ENCODE measurements at places on chromosomes 7 and 10. TPM values are rescaled to one million over a fixed set of nuclear protein-coding genes. Genes with fewer than 3 reads are reported as not detected.
A peak's percentile ranks its signal among the peaks of the same experiment; 100 is the strongest.

The AKR1B1 gene
- total RNA-seq: 44.6 TPM

The HOXA10 gene
- 0.35 TPM for total RNA-seq

GRCh38 chr7:99011341-99011705 is 132.6 kb downstream of the SMURF1 start:
- DNase-seq: no peak
- H3K4me1 ChIP-seq: no peaks in the 10 kb centered on the region
- no peak overlapping the region for H3K27ac ChIP-seq
- no peaks in the 10 kb centered on the region for H3K27me3 ChIP-seq
- H3K4me3 ChIP-seq: no peak overlapping the region

DNA sequence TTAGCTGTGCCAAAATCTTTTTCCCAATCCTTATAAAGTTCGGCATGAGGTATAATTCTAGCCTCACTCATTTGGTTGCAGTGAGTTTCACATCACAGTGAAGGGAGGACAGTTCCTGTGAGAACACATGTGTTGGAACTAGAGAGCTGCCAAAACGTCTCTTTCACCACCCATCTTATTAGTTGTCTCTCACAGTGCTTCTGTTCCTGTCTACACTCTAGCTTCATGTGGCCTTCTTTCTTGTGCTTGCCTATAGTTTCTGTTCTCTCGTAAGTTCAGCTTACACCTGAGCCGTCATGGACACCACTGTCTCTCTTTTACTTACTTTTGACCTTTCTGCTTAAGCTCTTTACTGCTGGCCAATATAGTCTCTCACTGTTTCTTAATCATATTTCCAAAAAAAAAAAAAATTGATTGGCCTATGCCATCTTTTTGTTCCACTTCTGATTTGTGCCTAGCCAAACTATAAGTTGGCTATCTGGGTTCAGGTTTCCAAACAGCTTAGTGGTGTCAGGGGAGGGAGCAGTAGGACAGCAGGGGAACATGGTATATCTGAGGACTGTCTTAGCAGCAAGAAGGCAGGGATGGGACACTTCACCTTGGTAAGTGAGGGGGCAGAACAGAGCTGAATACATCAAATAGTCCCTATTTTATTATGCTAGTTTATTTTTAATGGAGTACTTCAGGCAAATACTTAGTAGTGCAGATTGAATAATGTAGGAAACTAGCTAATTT is 38.0 kb downstream of the ZNRF2 start:
- DNase-seq: peak; percentile 53
- H3K4me1 ChIP-seq: peaks cover 69% of the 10 kb centered on the region
- H3K4me3 ChIP-seq: peak overlapping the region; percentile 86
- peak overlapping the region; percentile 87 for H3K27ac ChIP-seq
- peaks cover 6% of the 10 kb centered on the region for H3K36me3 ChIP-seq
- no peaks in the 10 kb centered on the region for H3K27me3 ChIP-seq

GRCh38 chr10:28305553-28305952 is 2.7 kb upstream of the MPP7 start:
- no peak for DNase-seq
- H3K4me1 ChIP-seq: peaks cover 18% of the 10 kb centered on the region
- no peaks in the 10 kb centered on the region for H3K36me3 ChIP-seq
- H3K27me3 ChIP-seq: peaks cover 11% of the 10 kb centered on the region

The BET1 gene
- 11.4 TPM for total RNA-seq

DNA sequence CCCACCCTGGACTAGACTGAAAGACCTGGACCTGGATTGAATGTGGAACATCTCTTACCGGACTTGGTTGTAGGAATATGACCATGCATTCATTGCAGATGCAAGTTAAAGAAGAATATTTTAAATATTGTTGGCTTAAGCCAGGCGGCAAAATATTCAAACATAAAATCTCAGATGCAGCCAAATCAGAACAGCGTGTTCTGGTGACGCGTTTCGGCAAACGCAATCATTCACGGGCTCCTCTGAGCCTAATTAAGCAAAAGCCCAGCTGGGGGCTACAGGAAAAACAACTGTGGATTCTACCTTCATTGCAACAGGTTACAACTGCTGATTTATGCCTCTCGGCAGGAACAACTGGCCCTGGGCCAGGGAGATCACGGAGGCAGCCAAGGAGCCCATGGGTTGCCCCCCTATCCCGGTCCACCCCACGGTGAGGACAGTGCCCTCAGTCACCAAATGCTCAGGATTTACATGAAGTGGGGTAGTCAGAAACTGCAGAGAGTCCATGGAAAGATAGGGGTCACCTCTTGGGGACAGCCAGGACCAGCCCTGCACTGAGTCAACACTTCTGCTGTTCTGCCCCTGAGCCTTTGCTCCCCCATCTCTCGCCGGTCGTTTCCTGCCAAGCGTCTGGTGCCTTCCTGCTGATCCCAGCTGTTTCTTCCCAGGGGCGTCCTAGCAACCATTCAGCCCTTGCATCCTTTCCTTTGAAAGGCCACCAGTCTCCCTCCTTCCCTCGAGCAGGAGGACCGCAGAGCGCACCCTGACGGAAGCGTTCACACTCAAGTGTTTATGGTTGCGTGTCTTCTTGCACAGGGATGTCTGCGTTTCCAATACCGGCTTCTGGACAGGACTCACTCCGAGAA is 64.4 kb upstream of the SFMBT2 start:
- no peak for DNase-seq
- no peaks in the 10 kb centered on the region for H3K27me3 ChIP-seq
- H3K4me3 ChIP-seq: no peak overlapping the region
- peaks cover 40% of the 10 kb centered on the region for H3K4me1 ChIP-seq
- H3K27ac ChIP-seq: no peak overlapping the region

DNA sequence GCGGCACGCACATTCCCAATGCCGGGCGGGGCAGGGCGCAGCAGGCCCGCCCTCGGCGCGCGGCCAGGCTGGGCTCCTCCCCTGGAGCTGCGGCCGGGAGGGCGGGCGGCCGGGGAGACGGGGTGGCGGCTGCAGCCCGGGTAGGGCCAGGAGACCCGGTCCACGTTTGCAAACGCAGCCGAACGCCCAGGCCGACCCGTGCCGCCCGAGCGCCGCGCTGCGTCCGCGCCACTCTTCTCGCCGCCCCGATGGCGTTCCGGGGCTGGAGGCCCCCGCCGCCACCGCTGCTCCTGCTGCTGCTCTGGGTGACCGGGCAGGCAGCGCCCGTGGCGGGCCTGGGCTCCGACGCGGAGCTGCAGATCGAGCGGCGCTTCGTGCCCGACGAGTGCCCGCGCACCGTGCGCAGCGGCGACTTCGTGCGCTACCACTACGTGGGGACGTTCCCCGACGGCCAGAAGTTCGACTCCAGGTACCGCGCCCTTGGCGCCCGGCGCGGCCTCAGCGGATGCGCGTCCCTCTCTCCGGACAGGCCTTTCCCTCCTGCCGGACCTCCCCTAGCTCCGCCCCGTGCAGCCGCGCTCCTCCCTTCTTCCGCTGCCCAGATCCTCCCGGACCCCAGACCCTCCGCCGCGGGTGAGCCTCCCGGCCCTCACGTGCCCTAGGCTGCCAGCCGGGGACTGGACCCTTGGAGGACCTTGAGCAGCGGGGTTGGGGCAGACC is at the start of gene FKBP9:
Gene FKBP9, plus strand, starts transcription at position 115 of the 720 bp plus-strand sequence. Its CDS starts 134 bp downstream, at position 249.
- DNase-seq: peak; percentile 24
- H3K36me3 ChIP-seq: no peaks in the 10 kb centered on the region
- peaks cover 14% of the 10 kb centered on the region for H3K27me3 ChIP-seq
- H3K4me1 ChIP-seq: peaks cover 8% of the 10 kb centered on the region

GRCh38 chr10:43078986-43079273 is 2.1 kb downstream of the RET start:
- no peaks in the 10 kb centered on the region for H3K4me1 ChIP-seq
- no peak for DNase-seq
- peaks cover 6% of the 10 kb centered on the region for H3K27me3 ChIP-seq
- no peak overlapping the region for H3K27ac ChIP-seq

DNA sequence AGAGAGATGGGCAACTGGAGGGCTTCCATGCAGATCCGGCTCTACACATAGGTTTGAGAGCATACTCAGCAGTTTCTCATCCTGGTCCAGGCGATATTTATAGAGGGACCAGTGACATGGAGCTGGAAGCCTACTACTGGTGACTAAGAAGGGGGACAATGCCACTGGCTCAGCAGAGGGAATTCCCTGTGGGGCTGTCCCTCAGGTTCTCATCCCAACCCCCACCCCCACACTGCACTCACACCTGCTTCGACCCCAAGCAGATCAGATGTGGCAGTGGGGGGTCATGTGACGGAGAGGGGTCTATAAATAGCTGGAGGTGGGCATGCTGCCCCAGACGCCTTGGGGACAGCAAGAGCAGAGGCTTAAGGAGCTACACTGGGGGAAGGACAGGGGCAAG is at the start of gene CLCN1:
Gene CLCN1, plus strand, starts transcription at position 336 of the 400 bp plus-strand sequence. CDS start 102 bp downstream, outside the sequence.
- H3K36me3 ChIP-seq: no peaks in the 10 kb centered on the region
- H3K4me1 ChIP-seq: peaks cover 9% of the 10 kb centered on the region
- no peak within 1 kb of the TSS for H3K27ac ChIP-seq
- no peak for DNase-seq
- no peak within 1 kb of the TSS for H3K4me3 ChIP-seq

The HABP2 gene
- total RNA-seq: not detected

The PTPRN2 gene
- total RNA-seq: 1.6 TPM

GRCh38 chr7:11767148-11767547 is 64.8 kb downstream of the THSD7A start:
- DNase-seq: no peak
- H3K4me3 ChIP-seq: no peak overlapping the region
- no peak overlapping the region for H3K27ac ChIP-seq
- H3K36me3 ChIP-seq: no peaks in the 10 kb centered on the region

- no peak overlapping the region for H3K27ac ChIP-seq
- no peaks in the 10 kb centered on the region for H3K4me1 ChIP-seq
- no peaks in the 10 kb centered on the region for H3K36me3 ChIP-seq
- H3K4me3 ChIP-seq: no peak overlapping the region
These were observed 41.2 kb upstream of the UBE3C start for GRCh38 chr7:157097569-157097968.

DNA sequence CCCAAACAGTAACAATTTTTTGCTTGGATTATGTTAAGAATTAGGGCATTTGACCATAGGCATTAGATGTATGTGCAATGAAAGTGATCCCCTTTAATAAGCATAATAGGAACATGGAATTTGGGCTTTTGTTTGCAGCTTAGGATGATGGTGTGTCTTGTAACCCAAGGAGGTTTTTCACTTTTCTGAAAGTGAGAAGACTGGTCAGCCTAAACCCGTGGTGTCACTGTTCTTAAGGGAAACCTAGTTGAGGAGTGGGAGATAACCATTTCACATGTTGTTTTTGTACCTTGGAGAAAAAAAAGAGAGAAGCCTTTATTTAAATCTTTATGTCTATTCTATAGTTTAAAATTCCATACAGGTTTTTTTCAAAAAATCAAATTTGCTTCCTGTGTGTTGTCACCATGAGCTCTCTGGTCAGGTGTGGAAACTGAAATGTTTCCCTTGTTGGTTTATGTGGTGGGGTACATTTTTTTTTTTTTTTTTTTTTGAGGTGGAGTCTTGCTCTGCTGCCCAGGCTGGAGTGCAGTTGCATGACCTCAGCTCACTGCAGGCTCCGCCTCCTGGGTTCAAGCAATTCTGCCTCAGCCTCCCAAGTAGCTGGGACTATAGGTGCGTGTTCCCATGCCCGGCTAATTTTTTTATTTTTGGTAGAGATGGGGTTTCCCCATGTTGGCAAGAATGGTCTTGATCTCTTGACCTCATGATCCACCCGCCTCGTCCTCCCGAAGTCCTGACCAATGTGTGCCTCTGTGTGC is 7.7 kb downstream of the CCM2 start:
- no peak overlapping the region for H3K27ac ChIP-seq
- H3K4me3 ChIP-seq: no peak overlapping the region
- H3K4me1 ChIP-seq: peaks cover 14% of the 10 kb centered on the region
- peak; percentile 32 for DNase-seq
- H3K36me3 ChIP-seq: peaks cover 5% of the 10 kb centered on the region

DNA sequence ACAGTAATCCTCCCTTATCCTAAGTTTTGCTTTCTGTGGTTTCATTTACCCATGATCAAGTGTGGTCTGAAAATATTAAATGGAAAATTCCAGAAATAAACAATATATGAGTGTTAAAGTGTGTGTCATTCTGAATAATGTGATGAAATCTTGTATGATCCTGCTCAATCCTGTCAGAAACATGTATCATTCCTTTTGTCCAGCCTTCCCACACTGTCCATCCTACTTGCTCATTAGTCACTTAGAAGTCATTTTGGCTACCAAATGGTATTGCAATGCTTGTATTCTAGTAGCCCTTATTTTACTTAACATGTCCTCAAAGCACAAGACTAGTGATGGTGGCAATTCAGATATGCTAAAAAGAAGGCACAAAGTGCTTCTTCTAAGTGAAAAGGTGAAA is 1211.2 kb upstream of the SORCS1 start:
- no peak overlapping the region for H3K4me3 ChIP-seq
- H3K27ac ChIP-seq: no peak overlapping the region
- no peaks in the 10 kb centered on the region for H3K4me1 ChIP-seq
- H3K27me3 ChIP-seq: no peaks in the 10 kb centered on the region

DNA sequence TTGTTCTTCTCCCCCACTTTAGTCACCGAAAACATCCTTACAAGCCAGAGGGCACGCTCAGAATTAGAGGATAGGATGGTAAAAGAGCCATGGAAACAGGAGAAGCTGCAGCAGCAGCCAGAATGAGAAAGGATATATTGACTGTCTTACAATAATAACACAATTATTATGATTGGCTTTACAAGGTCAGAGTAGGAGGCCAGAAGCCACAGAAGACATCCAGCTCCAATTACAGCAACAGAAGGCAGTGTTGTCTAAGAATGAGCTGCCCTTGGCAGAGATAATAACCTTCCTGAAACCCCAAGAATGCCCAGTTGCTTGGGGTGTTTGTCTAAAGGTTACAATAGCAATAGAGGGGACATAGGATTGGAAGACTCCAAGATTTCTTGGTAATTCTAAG is 168.8 kb downstream of the C1GALT1 start:
- H3K27ac ChIP-seq: no peak overlapping the region
- H3K4me3 ChIP-seq: no peak overlapping the region
- H3K36me3 ChIP-seq: no peaks in the 10 kb centered on the region
- H3K27me3 ChIP-seq: peaks cover 23% of the 10 kb centered on the region

GRCh38 chr7:80244206-80244916 is 109.7 kb downstream of the GNAI1 start:
- no peak for DNase-seq
- H3K4me1 ChIP-seq: no peaks in the 10 kb centered on the region
- no peak overlapping the region for H3K27ac ChIP-seq
- H3K4me3 ChIP-seq: no peak overlapping the region
- no peaks in the 10 kb centered on the region for H3K36me3 ChIP-seq

- peaks cover 11% of the 10 kb centered on the region for H3K36me3 ChIP-seq
- H3K27ac ChIP-seq: peak overlapping the region; percentile 81
- H3K27me3 ChIP-seq: no peaks in the 10 kb centered on the region
- H3K4me1 ChIP-seq: peaks cover 45% of the 10 kb centered on the region
- H3K4me3 ChIP-seq: peak overlapping the region; percentile 74
These were observed 660 bp downstream of the ANKRD16 start for GRCh38 chr10:5888843-5889623.
